CD4-positive, alpha-beta memory T cell (primary cell): ENCODE measurements at places on chromosomes 5 and 9.

DNA sequence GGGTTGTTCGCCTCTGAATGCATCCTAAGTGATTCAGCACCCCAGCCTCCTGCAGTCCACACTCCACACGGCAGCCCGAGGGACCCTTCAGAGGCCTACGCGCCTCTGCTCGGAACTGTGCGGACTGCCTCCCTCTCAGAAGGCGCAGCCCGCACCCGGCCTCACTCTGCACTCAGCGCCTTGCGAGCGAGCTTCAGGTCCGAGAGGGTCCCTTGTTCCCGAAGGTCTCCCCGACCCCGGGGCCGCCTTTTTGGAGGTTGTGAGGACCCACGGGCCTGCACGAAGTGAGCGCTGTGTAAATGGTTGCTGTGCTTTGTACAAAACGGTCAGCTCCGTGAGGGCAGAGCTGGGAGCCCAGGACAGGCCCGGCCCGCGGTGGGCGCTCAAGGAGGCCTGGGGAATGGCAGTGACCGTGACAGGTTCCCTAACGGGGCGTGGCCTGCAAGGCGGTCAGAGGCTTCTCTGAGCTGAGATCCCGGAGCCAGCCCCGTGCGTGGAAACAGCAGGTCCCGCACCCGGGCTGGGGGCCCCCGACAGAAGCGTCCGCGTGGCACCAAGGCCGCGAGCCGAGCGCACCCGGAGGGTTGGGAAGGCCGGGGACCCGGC, 698 bp upstream of the CACNA1B start:
- no peak for DNase-seq

DNA sequence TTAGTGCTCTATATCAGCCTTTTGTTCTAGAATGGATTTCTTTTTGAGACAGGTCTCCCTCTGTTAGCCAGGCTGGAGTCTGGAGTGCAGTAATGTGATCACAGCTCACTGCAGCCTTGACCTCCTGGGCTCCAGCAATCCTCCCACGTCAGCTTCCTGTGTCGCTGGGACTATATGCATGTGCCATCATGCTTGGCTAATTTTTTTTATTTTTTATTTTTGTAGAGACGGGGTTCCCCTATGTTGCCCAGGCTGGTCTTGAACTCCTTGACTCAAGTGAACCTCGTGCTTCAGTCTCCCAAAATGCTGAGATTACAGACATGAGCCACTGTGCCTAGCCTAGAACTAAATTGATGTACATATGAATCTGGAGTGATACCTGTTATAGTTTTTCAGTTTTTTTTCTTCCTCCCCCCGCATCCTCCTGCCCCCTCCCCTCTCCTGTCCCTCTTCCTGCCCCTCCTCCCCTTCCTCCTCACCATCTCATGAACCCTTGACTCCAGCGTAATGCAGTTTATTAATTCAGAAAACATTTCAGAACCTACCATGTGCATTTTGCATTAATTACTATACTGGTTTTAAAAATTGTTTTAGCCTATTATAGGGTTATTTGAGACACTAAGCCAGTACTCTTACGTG, 37.4 kb upstream of the TNFAIP8 start:
- DNase-seq, result no peak

GRCh38 chr5:102119252-102119651, 176.8 kb downstream of the SLCO4C1 start:
- no peak for DNase-seq

DNA sequence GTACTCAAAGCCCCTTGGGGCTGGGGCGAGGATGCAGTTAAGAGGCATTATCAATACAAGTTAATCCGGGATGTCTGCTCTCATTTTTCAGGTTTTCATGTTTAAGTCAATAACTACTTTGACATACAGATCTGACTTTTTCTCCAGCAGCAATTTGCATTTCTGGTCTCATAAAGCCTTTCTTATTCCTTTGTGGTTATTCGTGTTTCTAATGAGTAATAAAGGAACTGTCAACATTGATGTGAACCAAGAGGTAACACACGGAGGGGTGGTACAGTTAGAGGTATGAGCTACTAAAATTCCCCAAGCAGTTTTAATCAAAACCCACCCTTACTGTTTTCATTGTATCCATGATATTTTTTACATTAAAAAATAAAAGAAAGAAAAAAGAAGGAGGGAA, 138.0 kb upstream of the NFIB start:
- DNase-seq, result no peak

- no peak for DNase-seq
These were observed 78.1 kb upstream of the HMHB1 start for GRCh38 chr5:143733665-143734455.

DNA sequence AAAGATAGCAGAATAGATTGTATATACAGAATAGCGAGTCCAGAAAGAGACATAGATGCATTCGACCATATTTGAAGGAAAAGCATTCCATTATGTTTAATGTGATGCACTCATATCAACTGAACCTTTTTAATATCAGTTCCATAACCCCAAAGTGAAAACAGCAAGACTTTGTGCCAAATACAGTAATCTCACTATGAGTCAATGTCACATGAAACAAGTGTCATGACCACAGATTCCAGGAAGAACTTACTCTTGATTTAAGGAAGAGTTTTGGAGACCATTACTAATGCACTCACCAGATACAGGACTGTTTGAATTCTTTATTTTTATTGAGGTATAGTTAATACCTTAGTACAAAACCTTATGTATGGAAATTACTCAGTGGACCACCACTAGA, 220.5 kb downstream of the SH3GL2 start:
- no peak for DNase-seq

DNA sequence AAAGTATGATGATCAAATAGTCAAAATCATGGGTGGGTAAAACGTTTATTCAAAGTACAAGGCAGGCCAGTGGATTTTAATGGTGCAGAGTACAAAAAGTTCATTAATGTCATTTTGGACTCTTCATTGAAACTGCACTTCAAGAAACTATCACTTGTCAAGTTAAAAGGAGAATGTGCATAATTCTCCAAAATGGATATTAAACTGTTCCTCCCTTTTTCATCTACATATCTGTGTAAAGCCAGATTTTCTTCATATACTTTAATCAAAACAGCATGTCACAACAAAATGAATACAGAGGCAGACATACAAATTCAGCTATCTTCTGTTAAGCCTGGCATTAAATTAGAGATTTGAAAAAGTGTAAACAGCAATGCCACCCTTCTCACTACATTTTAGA, 401.6 kb downstream of the NR2F1-AS1 start:
- DNase-seq, result no peak

- DNase-seq, result no peak
These were observed 361.2 kb upstream of the RIOK2 start for GRCh38 chr5:97544240-97544639.

- peak; percentile 70 for DNase-seq
These were observed 8.7 kb downstream of the CCL21 start for GRCh38 chr9:34701023-34701768.

GRCh38 chr5:89534331-89534730, 651.3 kb upstream of the MEF2C start:
- DNase-seq, result no peak

- DNase-seq, result no peak
These were observed 3.9 kb downstream of the TBC1D2 start for GRCh38 chr9:98251551-98251950.

DNA sequence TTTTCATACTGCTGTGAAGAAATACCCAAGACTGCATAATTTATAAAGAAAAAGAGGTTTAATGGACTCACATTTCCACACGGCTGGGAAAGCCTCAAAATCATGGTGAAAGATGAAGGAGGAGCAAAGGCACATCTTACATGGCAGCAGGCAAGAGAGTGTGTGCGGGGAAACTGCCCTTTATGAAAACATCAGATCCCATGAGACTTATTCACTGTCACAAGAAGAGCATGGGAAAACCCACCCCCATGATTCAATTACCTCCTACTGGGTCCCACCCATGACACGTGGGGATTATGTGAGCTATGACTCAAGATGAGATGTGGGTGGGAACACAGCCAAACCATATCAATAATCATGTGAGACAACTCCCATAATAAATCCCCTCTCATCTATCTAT, 8.7 kb downstream of the TTC39B start:
- no peak for DNase-seq

DNA sequence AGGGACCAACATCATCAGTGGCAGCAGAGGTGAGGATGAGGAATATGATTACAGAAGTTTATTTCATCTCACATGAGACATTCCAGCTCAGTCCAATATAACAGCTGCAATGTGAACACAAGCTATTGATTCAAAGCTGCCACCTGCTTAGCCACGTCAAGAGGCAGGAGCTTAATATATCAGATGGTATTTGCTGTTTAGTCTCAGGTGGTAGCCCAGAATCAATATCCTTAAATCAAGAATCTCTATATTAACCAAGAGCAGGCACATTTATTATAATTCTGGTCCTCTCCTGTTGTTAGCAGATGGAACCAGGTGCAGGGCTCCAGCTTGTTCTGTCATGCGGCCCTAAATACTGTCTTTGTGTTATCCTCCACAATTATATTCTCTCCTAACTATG, 431.6 kb downstream of the ICE1 start:
- no peak for DNase-seq

GRCh38 chr5:76325876-76326491, 77.1 kb upstream of the IQGAP2 start:
- peak; percentile 57 for DNase-seq

DNA sequence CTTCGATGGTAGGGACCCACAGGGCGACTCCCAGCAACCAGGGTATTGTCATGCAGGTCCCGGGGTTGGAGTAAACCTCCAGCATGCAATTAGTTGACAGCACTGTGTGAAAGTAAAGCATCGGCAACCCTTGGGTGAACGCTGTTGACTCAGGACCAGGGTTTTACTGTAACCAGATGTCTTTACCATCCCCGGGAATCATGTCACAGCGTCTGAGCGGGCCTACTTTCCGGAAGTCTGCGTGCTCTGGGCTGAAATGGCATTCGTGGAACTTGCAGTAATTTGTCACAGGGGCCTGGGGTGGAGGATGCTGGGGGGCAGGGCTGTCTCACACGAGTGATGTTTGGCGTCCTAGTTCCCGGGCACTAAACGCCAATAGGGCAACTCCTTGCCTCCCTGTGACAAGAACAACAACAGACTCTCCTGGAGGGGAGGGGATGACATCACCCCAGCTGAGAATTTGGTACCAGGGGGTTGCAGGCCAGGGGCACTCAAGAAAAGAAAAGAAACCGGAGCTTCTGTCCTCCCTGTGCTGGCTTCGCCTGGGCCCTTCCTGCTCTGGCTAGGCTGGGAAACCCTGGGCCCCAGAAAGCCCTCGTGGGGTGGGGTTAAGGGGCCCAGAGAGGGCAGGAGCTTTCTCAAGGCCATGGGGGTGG, 10.1 kb upstream of the UBAC1 start:
- no peak for DNase-seq

DNA sequence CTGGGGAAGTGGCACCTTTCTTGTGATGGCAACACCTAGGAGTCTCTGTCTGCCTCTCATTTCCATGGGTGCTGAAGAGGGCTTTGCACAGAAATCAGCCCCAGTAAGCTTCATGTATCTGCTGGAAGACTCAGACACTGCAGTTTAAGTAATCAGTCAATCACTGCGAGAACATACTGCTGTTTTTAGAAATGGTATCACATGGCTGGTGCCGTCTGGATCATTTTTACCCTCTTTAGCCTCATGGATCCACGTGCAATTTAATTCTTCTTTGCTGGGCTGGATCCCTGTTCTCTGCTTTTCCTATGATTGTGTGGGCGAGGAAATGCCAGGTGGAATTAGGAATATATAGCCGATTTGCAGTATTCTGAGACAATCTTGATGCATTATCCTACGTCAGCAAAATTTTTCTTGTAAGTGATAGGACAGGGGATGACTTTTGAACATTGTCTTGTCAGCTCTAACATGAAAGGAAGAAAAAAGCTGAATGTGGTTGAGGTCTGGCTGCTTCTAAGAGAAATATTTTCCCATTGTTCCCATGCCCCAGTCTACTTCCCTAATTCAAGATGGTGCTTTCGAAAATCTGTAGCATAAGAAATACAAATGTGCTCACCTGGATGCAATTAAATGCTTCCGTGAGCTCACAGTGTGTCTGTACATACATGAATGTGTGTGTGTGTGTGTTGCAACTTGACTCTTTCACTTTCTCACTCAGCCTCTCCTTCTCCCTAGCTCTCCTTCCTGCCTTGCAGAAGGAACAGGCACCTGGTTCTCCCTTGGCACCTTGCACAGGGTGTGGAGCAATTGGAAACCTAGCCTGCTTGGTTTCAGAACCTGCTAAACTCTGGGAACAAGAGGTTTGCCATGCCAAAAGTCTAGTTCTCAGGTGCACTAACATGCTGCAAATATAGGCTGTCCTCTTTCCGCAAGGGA, 281.6 kb downstream of the NTRK2 start:
- no peak for DNase-seq

- no peak for DNase-seq
These were observed 251.6 kb upstream of the PIK3R1 start for GRCh38 chr5:67963789-67964519.

- no peak for DNase-seq
These were observed 108.5 kb downstream of the UBAP2 start for GRCh38 chr9:33939924-33940874.

GRCh38 chr5:125012727-125013451, 266.4 kb upstream of the ZNF608 start:
- no peak for DNase-seq

- DNase-seq, result no peak
These were observed 163.5 kb upstream of the IRX1 start for GRCh38 chr5:3432135-3432534.

DNA sequence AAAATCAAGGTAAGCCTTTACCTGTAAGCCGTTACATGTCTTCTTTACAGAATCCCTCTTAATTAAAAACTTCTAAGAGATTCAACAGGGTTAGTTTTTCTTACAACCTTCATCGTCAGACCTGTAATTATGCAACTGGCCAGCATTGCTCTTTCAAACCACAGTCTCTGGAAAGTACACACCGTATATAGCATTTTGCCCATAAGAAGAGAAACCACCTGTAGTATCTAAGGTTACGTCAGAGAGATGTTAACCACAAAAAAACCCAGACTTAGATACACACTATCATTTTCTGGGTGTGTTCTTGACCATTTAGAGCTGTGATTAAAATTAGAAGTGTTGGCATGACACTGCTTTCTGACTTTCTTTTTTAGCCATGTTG, 140.0 kb downstream of the MUSK start:
- DNase-seq, result no peak

GRCh38 chr9:136249877-136250559, 4.4 kb upstream of the QSOX2 start:
- no peak for DNase-seq

GRCh38 chr5:77396017-77396416, 96.1 kb downstream of the WDR41 start:
- DNase-seq, result no peak

DNA sequence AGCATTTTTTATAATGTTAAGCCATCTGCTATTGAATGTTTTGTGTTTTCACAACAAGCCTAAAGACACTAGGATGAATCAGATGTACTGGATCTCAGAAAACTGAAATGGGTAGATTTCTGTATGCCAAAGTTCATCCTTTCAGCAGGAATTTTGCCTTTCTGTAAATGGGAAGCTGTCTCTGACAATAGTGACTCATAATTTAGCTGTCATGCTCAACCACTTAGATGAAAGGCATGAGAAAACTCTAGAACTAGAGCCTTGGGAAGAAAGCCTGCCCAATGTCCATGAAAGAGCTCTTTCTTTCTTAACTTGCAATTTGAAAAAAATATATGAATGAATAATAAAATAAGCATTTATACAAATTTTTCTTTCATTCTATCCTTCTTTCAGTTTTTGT, 616.0 kb upstream of the EDIL3 start:
- no peak for DNase-seq

GRCh38 chr5:43007911-43008362, 32.2 kb downstream of the ANXA2R start:
- DNase-seq, result peak; percentile 91

GRCh38 chr5:38719916-38720315, 125.9 kb upstream of the OSMR start:
- DNase-seq, result no peak

GRCh38 chr9:1051210-1051583, 1.0 kb downstream of the DMRT2 start:
- DNase-seq, result no peak
